ENCODE measurements at places on chromosomes 13 and 19.

DNA sequence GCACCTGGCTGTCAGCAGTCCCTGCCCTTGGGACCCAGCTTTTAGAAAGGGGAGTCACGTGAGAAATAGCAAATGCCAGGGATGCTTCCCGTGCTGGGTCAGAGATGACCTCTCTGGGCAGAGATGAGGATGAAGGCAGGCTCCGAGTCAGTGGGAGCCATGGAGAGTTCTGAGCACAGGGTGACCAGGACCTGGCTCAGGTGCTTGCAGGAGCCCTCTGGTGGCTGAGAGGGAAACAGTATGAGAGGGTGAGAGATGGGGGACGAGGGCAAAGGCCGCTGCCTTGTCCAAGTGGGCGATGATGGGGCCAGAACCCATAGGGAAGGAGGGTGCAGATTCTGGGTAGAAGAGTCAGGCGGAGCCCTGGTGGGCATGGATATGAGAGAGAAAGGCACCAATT is 15.8 kb downstream of the TMED1 start:
- DNase-seq = no peak

GRCh38 chr19:46347985-46348384 is 1.1 kb downstream of the PPP5C start:
- no peak for DNase-seq

- no peak for DNase-seq
Observed at GRCh38 chr19:50204811-50205675, 1.6 kb downstream of the MYH14 start.

- DNase-seq = no peak
Observed at GRCh38 chr13:93655154-93655553, 428.5 kb downstream of the GPC6 start.

DNA sequence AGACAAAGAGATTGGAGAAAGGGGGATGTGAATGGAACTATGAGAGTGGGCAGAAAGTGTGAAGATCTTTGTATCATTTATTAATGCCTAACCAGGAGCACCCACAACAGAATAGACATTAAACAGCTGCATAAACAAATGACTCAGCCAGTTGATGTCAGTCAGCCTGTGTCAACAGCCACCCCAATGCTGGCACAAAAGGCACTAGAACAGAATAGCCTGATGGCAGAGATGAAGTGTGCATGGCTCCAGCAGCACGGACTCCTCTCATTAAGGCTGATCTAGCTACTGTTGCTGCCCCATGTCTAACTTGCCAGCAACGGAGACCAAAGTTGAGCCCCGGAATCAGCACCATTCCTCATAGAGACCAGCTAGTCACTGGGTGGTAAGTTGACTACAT is 7.8 kb downstream of the CPB2 start:
- DNase-seq = no peak

DNA sequence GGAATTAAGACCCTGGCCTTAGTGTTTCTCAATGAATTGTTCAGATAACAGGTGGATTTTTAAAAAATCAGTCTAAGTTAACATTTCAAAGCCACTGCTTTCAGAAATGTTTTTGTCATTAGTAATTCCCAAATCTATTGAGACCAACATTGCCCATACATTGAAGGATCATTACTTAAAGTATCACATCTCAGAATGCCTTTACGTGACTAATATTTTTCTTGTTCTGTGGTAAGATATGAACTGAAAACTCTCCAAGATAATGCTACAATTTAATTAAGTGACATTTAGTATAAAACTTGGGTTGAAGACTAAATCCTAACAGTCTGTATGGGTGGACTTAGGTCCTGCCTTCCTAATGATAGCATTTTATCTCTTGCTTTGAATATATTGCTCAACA is 59.4 kb upstream of the POSTN start:
- no peak for DNase-seq

- DNase-seq = no peak
Observed at GRCh38 chr19:8688930-8689329, 9.7 kb downstream of the ACTL9 start.

DNA sequence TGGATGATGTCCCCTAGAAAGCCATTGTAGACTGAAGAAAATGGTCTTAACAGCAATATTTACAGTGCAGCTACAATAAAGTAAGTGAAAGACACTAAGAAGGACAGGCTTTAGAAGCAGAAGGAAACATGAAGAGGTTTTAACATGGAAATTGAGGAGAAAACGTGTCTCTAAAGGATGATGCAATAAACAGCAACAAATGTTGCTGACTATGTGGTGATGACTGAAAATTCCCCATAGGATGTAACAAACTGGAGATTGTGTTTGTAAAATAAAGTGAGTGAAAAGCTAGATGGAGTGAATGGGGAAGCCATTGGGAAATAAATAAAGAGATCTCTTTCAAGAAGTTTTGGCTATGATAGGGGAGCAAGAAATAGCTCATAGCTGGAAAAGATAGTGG is 186.7 kb upstream of the IPO5 start:
- DNase-seq = no peak

DNA sequence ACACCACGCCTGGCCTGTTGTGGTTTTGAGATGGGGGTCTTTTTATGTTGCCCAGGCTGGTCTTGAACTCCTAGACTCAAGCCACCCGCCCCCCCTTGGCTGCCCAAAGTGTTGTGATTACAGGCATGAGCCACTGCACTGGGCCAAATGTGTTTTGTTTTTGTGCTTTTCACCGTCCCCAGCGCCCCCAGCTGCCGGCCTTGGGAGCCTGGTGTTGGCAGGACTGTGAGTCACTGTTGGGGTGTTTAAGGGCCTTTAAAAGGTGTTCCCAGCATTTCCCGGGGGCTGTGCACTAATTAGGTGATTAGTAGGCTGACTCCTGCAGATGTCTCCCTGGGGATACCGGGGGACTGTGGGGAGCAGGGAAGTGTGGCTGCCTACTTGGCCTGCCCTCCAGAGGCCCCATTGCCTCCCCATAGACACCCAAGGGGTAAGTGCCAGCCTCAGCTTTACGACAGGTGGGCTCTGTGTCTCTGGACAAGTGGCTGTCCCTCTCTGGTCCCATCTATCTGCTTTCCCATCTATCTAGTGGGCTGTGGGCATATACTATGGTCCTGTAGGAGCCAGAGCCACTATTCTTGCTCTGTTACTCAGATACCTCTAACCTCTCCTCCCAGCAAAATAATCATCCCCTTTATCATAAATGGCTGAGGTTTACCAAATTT is 11.8 kb upstream of the TLE5 start:
- DNase-seq = no peak

GRCh38 chr13:97535614-97536013 is 101.6 kb downstream of the RAP2A start:
- DNase-seq = no peak

- peak; percentile 58 for DNase-seq
Observed at GRCh38 chr13:59631271-59631670, 532.5 kb downstream of the DIAPH3 start.

- DNase-seq = peak; percentile 94
Observed at GRCh38 chr19:50695251-50696093, 24.1 kb downstream of the SHANK1 start.

DNA sequence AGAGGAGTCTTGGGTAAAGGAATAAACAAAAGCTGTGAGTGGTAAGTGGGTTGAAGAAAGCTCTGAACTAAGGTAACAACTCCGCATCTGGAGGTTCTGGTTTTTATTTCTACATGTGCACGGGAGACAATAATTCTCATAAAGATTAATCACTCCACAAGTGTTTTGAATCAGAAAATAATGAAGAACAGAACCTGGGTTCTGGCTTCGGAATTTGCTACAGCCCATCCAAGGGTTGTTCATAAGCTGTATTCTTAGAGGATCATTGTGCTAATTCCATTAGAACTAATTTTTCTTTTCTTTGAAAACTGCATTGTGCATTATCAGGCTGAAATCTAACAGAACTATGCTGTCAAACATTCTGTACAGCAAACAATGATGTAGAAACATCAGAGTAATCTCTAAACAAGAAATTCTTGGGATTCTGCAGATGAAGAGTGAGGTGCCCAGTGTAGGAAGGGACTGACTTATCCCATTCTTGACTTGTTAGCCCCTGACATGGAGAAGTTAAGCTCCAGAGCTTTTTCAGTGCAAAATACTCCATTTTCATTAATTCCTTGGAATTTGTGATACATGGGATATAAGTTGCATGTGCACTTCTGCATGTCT is 368.2 kb downstream of the COG6 start:
- no peak for DNase-seq

DNA sequence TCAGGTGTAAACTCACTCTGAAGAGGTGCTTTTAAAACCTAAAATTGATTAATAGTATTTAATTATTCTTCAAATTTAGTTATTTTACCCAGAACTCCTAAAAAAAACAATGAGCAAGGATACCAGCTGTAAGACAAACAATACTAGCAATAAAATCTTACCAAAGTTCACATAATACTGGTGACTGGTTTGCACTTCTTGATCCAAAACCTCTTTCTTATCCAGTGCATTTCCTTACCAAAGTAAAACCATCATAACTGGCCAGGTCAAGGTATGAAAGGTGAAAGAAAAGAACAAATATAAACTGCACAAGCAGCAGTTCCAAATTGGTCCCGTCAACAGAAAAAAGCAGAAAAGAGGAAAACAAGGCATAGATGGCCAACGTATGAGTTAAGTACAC is 62.7 kb downstream of the PSPC1 start:
- DNase-seq = no peak

- peak; percentile 9 for DNase-seq
Observed at GRCh38 chr13:76991432-76991795, 467 bp upstream of the CLN5 start.

GRCh38 chr19:5955636-5955935 is 22.4 kb downstream of the RANBP3 start:
- DNase-seq = no peak

DNA sequence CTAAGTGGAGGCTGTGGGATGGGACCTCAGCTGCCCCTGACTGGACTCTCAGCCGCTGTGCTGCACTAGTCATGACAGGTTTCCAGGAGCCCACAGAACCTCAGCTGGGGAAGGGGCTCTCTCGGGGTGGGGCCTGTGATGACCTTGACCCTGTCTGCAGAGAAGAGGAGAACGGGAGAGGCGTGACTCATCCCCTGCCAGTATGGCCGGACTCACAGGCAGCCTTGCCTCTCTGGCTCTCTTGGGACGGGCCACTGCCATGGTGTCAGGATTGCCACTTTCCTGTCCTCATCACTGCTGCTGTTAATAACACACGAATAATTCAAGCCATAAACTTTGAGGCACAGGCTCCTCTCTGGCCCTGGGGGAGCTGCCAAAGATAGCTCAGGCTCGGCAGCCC is 295.3 kb downstream of the UQCRFS1 start:
- DNase-seq = no peak

- DNase-seq = no peak
Observed at GRCh38 chr13:43935878-43936277, 56.2 kb downstream of the LACC1 start.

- peak; percentile 91 for DNase-seq
Observed at GRCh38 chr19:49421039-49421877, 2.0 kb downstream of the PTH2 start.

GRCh38 chr19:35449359-35450043 is 1.4 kb downstream of the FFAR2 start:
- no peak for DNase-seq

GRCh38 chr19:50820086-50820485 is 3.5 kb downstream of the KLK1 start:
- DNase-seq = no peak

DNA sequence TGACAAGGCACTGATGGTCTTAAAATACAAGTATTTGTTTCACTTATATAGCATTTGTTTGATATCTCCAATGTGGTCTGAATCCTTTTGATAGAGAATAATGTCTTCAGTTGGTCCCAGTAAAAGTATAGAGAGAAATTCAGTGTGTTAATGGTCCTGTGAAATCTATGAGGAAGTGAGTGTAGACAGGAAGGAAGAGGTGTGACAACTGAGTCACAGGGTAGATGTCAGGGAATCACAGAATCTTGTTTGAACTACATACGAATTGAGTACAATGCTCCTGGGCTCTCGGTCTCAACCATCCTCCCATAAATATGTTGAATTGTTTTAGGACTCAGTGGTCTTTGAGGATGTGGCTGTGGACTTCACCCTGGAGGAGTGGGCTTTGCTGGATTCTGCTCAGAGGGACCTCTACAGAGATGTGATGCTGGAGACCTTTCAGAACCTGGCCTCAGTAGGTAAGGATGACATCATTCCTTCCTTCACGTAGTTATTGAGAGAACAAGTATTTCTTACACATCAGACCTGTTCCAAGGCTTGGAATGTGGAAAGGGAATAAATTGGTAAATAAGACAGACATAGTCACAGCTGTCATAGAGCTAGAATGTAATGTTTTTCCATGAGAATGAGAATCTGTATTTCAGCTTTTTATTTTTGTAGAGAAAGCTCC is 9.1 kb downstream of the ZNF555 start:
- DNase-seq = no peak

- DNase-seq = no peak
Observed at GRCh38 chr13:113605461-113605860, 20.9 kb downstream of the TFDP1 start.

DNA sequence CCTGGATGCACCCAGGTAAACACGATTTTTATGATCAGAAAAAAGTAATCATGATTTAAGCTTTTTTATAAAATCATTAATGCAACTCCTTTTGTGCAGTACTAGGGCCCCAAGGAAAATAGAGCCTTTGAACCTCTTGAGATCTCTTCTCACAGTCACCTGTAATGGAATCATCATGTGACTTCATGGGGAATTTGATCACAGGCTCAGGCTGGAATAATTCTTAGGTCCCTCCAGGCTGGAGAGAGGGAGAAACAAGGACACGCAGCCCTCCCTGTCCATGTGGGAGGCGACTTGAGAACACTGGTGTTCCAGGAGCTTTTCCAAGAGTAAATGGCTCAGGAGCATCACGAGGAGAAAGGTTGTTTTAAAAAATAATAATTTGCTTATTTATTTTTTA is 156.1 kb downstream of the NUFIP1 start:
- DNase-seq = peak; percentile 15

- no peak for DNase-seq
Observed at GRCh38 chr19:48866692-48867091, 1.7 kb downstream of the PLEKHA4 start.

- DNase-seq = no peak
Observed at GRCh38 chr19:48239120-48239519, 16.6 kb downstream of the CARD8 start.

- DNase-seq = no peak
Observed at GRCh38 chr19:41945135-41945766, 13.9 kb downstream of the RABAC1 start.

GRCh38 chr13:43933378-43933777 is 53.7 kb downstream of the LACC1 start:
- DNase-seq = no peak

DNA sequence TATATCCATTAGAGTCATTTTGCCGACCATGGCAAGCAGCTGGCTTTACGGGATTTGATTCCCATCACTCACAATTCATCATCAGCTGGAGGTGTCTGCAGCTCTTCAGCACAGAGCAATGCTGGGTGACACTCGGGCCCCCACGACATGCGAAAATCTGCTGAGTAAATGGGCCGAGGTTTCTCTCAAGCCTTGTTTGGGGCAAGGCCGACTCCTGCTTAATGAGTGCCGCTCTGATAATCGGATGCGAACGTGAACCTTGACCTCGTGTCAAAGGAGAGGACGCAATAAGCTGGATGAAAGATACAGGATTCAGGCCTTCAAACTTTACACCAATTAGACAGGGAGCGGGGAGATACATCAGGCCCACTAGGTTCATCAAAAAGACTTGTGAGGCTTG is 65.2 kb downstream of the GGACT start:
- peak; percentile 67 for DNase-seq

- no peak for DNase-seq
Observed at GRCh38 chr19:55538132-55538531, 1.2 kb upstream of the SBK2 start.
